OCI-LY7 (cell line): ENCODE measurements at places on chromosomes 1 and 21.

DNA sequence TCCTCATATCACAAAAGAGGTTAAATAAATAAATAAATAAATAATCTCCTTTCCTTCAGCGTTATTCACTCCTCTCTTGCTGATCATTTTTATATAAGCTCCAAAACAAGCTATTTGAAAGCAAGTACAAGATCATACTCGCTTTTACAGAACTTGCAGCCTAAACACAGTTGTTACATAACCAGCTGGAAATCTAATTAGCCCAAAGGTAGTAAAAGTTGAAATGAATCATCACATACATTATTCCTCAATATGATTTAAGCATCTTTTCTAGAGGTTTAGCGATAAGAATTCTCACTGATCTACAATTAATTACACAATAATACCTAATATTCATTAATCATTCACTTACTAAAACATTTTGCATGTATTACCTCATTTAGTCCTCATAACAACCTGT lies 160.2 kb downstream of the COP1 start:
- DNase-seq = no peak

GRCh38 chr21:29233256-29233546 lies 65.5 kb upstream of the BACH1 start:
- peak; percentile 4 for DNase-seq

DNA sequence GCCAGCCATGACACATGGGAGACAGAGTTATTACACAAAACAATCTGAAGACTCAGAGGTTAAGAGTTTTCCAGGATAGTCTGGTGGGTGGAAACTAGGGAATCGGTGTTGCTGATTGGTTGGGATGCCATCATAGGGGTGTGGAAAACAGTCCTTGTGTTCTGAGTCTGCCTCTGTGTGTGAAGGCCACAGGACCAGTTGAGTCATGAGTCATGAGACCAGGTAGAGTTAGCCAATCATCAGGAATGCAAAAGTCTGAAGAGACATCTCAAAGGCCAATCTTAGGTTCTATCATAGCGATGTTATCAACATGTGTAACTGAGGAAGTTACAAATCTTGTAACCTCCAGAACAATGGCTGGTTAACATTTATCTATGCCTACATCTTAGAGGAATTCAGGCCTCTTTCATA lies 49.7 kb upstream of the NEK7 start:
- DNase-seq = no peak

DNA sequence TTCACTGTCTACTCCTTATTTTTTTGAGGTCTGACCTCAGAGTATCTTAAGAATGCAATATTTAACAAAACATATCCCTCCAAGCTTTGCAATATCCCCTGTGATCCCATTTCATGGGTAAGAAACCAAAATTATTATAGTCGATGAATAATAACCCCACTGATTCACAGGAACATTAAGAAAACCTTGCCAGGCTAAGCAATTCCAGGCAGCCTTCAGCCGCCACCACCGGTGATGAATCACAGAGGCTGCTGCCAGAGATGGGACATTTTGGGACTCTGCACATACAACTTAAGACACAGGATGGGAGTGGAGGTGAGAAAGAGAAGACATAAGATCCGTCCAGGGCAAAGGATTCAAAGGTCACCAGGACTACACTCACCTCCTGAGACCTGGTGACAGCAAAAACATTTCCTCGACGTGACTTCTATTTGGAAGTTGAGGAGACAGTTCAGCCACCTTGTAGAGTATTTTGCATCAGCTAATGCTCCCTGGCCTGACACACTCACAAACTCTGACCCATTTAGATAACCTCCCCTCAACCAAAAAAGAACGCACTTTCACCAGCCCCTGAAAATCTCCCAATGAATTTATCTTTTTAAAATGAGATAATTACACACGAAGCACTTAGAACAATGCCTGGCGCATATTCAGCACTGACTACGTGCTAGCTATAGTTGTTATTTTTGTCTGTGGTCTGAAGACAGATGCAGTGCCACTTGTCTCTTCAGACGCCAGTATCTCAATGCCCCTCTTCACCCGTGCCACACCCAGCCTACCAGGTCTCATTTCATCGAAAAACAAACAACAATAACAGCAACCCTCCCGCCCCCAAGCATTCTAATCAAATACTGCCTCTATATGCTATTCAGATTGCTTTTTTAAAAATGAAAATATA lies 17.8 kb upstream of the OVAAL start:
- no peak for DNase-seq

DNA sequence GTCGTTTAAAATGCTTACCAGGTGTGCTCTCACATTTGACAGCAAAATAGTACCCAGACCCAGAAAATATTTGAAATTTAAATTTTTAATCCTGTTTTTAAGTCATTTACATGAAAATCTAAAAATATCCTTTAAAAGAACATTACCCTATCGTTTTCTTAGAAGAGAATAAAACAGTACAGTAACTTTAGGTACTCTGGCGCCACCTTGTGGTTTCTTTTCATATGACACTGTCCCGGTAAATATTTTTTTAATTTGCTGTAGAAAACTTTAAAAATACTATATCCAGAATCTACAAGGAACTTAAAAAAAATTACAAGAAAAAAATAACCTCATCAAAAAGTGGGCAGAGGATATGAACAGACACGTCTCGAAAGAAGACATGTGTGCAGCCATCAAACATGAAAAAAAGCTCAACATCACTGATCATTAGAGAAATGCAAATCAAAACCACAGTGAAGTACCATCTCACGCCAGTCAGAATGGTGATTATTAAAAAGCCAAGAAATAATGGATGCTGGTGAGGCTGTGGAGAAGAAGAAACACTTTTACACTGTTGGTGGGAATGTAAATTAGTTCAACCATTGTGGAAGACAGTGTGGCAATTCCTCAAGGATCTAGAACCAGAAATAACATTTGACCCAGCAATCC lies 129.2 kb downstream of the RGS21 start:
- peak; percentile 53 for DNase-seq

DNA sequence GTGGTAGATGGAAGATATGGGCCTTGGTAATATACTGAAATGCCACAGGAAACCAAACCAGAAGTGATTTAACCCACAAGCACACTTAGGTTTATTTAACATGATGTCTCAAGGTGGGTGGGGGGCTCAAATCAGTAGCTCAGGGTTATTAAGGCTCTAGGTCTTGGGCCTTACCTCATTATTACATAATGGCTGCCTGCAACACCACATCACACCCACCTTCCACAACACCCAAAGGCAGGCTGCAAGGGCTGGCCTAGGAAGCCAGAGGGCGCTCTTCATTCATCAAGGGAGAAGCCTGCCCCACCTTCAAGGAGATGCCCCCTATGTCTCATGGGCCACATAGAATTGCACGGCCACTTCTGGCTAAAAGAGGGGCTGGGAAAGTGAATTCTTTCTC lies 6.0 kb downstream of the TFF1 start:
- peak; percentile 26 for DNase-seq

- DNase-seq = no peak
Observed at GRCh38 chr1:234731569-234732085, 121.6 kb upstream of the IRF2BP2 start.

DNA sequence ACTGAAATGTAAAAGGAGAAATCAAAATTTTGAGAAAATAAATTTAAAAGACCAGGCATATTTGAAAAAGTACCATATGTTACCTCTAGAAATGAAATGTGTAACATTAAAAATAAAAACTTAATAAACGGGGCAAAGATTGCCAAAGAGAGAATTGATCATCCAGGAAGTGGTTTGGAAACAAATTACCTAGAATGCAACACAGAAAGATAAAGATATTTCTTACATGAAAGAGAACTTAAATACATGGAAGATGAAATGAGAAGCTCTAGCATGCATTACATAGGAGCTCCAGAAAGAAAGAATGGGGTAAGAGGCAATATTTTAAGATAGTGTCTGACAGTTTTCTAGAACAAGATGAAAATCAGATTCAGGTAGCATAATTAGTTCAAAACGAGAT lies 235.9 kb upstream of the IRF2BP2 start:
- no peak for DNase-seq

DNA sequence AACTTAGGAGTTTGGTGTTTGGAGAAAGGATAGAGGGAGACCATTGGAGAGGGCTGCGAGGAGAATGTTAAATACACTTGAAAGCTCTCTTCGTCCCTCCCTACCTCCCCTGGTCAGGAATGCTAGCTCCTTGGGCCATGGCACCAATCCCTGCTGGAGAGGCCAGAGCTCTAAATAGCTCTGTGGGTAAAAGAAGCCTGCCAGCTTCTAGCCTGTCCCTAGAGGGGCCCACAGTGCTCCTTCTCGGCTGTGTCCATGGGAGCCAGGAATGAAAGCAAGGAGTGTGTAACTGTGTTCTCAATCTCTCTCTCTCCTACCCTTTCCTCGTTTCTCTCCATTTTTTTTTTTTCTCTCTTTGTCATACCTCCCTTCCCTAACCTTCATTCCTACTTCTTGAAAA lies at the start of gene CCDC190:
TSS of gene CCDC190 (minus strand) at position 75 of the 400 bp plus-strand sequence. CDS start 1,529 bp downstream, outside the sequence.
- no peak for DNase-seq

- DNase-seq = no peak
Observed at GRCh38 chr21:42614396-42614795, 39.0 kb upstream of the PDE9A start.

DNA sequence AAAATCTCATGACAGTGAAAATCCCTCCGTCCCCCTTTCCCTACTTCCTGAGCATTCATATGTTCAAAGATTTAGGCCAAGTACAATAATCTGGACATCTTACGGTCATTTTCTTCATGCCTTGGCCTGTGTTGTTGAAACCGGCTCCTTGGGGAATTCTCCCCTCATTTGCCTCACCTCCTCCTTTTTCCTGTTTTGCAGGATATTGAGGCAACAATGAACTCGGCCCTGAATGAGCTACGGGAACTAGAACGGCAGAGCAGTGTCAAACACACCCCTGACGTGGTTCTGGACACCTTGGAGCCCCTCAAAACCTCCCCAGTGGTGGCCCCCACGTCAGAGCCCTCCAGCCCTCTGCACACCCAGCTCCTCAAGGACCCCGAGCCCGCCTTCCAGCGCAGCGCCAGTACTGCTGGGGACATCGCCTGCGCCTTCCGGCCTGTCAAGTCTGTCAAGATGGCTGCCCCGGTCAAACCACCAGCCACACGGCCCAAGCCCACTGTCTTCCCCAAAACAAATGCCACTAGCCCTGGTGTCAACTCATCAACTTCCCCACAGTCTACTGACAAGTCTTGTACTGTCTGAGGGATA lies 9.3 kb upstream of the IKBKE start:
- no peak for DNase-seq
